Stimulated activated CD4-positive, alpha-beta T cell treated with anti-CD3 and anti-CD28 coated beads, Interleukin-2, amount 100 ng/mL, for 24 hours (primary cell): ENCODE measurements at places on chromosomes 1 and 21.

- DNase-seq = no peak
These were observed 88.8 kb downstream of the CDC14A start for GRCh38 chr1:100441146-100441545.

DNA sequence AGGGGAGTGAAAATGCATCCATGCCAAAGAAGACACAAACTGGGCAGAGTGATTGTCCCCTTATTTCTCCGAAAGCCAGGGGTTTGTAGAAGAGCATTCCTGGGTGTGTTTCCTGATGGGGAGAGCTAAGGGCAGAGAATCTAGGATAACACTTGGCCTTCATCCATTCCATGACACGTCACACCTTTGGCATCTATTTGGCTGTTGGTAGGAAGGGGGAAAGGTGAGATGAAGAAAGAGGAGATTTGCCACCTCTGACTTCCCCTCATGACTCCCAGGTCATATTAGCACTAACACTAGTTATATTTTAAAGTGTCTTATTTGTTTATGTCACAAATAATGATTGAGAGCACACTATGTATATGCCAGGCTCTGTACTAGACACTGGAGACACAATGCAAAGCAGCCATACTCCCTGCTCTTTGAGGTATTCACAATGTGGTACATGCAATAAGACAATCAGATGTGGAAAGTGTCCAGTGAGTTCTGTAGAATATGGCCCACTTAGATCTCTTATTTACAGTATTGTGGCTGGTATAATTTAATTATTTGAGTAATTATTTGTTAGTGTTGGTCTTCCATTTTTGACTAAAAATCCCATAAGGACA lies 54.5 kb upstream of the GADD45A start:
- DNase-seq = no peak

DNA sequence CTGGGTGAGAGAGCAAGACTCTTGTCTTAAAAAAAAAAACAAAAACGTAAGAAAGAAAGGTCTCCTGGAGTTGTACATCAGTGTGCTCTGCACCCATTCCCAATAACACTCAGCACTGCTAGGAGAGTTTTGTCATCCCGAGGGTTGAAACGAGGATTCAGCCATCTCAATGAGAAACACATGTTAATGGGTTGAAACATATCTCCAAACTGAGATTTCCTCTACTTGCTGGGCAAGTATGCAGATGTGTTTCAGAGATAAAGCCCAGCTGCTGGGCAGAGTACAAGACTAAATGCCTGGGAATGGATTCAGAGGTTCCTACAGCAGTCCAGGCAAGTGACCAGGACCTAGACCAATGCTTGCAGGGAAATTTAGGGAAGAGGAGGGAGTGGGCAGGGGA lies 2.6 kb upstream of the MFN2 start:
- DNase-seq = no peak

- peak; percentile 79 for DNase-seq
These were observed 416 bp upstream of the TNFRSF14 start for GRCh38 chr1:2555634-2556276.

- DNase-seq = no peak
These were observed 5.6 kb downstream of the TMEM61 start for GRCh38 chr1:54986025-54986424.

- no peak for DNase-seq
These were observed 106.2 kb downstream of the PTPN14 start for GRCh38 chr1:214445199-214445598.

- DNase-seq = no peak
These were observed 25.6 kb upstream of the FAM89A start for GRCh38 chr1:231065510-231066241.

DNA sequence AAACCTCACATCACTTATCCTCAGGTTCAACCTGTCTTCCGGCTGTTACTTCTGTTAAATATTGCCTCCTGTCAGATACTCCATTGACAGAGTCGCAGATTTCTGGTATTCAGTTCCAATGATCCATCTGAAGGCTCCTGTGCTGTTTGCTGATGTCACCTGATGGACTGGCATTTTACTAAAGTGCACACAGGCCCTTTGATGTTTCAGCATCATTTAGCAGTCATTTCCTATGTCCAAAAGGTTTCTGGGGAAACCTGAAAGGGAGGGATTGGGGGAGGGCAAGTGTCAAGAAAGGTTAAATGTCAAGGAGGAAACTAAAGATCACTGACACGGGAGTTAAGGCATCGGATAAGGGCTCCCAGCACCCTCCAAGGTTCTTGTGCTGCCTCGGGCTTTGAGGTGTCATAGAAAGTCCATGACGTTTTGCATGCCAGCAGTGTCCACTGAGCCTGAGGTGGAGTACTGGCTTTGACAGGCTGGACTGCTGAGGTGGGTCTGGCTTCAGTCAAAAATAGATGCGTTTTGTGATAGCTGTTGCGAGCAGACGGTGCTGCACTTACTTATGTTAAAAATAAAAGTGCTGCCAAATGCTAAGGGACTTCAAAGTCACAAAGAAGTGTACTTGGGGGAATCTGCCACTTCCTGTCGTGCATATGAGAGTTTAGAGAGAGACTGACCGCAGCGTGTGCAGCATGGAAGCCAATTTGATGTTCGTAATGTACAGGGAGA lies 30.8 kb downstream of the XCL2 start:
- no peak for DNase-seq

- no peak for DNase-seq
These were observed 62.4 kb downstream of the KIRREL1 start for GRCh38 chr1:158055854-158056253.

DNA sequence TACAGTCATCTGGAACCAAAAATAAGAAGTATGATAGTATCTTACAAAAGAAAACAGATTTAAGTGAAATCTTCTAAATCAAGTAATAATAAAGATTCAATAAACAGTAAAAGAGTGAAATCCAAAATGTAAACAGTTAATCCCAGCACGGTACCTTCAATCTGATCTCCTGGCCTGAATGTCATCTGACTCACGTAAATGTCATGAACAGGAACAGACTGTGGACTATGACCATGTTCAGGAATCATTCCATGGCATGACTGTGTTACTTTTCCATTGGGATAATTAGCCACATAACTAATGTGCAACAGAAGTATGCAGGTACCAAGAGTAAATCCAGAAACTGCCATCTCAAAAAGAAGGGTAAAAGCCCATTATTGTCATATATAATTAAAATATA lies 18.0 kb downstream of the FRRS1 start:
- no peak for DNase-seq

DNA sequence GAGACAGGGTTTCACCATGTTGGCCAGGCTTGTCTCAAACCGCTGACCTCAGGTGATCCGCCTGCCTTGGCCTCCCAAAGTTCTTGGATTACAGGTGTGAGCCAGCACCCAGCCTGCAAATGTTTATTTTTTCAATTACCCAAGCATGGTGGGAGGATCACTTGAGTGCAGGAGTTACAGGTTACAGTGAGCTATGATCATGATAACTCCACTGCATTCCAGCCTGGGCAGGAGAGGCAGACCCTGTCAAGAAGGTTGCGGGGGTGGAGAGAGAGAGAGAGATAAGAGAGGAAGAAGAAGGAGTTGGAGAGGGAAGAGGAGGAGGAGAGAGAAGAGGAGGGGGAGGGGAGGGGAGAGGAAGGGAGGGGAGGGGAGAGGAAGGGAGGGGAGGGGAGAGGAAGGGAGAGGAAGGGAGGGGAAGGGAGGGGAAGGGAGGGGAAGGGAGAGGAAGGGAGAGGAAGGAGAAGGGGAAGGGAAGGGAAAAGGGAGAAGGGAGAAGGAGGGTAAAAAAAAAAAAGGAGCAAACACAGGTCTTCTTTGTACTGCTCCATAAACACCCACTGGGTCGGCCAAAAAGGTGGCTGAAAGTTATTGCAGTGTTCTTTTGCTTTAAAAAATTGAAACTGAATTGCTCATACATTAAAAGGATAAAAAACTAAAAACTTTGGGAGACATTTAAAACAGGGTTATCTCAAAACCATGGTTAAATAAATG lies 5.8 kb upstream of the SLC9C2 start:
- DNase-seq = no peak

DNA sequence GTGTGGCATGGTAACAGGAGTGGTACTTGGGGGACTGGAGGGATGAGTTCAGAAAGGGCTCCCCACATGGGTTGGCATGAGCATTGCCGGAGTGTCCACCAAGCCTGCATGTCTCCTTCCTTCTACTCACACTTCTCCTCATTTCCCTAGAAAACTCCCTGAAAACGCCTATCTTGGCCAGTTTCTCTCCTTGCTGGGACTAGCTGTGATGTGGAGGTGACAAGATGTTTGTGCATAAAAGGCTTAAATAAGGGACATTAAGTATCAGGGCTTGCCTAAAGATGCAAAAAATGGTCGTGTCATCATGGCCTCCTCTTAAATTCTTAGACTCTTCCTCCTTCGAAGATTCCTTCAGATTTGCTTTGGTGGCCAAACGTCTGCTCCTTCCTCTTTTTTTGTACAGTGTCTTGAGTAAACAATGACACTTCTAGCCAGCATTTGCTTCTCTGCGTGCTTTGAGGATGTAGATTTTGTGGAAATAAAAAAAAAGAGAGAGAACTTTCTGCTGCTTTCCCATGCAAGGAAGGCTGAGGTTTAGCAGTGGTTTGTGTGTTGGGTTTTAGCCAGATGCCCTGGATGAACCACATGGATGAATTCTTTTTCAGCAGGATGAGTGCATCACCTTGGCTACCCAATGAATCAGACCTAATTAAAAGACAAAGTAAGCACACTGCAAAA lies 239.1 kb upstream of the IRF2BP2 start:
- no peak for DNase-seq

DNA sequence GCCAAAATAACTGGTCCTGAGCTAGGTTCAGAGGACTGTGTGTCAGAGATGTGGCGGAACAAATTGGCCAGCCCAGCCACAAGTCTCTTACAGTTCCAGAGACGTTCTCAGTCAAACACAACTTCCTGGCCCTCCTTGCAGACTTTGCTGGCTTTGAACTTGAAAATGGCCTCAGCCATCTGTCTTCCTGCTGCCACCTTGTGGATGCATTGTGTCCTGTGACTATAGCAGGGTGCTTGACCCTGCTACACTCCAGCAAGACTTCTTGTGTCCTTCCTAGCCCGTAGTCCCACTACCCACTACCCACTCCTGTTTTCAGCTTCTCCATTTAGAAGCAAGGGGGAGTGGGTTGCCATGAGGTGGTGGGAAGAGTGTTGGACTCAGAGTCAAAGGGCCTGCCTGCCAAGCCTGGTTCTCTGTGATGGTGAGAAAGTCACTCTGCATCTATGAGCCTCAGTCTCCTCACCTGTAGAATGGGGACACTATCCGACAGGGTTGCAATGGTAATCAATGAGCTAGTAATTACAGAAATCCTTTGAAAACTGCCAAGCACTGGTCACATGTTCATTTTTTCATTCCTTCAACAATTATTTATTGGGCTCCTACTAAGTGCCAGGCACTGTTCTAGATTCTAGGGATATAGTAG lies 109.9 kb downstream of the IGSF21 start:
- no peak for DNase-seq

- DNase-seq = no peak
These were observed 1.1 kb upstream of the SHISAL2A start for GRCh38 chr1:52631759-52632331.

- no peak for DNase-seq
These were observed 3.6 kb downstream of the H6PD start for GRCh38 chr1:9238134-9238533.

DNA sequence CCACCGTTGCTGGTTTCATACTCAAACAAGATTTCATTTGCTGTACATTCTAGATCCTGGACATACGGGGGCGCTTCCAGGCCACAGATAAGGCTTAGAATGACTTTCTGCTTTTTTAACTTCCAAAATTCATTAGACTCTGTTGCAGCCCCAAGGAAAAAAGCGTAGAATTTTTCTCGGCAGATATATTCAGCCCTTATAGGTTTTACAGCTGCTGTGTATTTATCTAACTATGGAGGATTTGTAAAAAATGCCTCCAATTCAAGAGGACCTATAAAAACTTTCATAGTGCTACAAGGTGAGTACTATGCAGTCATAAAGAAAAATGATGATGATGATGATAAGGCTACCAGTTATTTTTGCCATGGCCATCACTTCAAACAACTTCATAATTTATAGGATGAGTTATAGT lies 51.6 kb downstream of the SLC30A10 start:
- no peak for DNase-seq

DNA sequence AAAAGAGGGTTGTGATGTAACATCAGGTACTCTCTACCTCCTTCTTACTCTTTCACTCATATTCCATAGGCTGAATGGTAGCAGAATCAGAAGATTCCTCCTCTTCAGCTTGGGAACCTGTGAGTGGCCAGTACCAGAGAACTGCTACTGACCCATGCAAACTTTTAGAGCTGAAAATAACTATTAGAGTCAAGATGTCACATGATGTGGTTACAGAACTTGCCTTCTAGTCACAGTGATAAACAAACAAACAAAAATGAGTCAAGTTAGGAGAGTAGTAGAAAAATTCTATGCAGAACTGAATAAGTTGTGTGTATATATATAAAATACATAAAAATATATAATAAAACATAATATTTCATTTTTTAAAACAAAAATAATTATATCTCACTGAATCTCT lies 47.6 kb upstream of the RGS1 start:
- DNase-seq = no peak

DNA sequence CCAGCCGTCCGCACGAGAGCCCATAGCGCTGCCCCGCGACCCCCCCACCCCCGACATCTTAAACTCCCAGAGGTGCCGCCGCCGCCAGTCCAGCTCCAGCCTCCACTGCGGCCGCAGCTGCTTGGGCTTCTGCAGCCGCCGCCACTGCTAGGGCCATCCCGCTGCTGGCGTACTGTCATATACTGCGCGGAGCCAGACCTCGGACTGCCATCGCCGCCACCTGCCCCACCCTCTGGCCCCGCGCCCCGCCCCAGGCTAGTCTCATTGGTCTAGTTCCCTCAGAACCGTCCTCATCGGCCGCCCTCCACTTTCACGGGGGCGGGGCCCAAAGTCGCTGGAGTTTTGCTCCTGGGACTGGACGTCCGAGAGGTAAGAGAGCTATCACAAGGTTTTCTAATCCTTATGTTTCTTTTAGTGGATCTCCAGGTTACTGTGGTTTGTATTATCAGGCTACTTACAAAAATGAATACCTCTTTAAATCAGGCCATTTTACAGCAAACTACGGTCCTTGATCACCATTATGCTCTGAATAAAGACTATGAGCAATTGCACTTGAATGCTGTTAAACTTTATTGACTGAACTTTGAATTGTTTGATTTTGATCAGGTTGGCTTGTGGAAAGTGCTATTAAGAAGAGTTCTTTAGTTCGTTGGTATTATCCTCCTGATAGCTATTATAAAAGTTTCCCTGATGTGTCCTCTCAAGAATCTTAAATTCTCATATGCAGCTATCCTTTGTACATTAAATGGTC lies 2.8 kb upstream of the CD1D start:
- peak; percentile 53 for DNase-seq

DNA sequence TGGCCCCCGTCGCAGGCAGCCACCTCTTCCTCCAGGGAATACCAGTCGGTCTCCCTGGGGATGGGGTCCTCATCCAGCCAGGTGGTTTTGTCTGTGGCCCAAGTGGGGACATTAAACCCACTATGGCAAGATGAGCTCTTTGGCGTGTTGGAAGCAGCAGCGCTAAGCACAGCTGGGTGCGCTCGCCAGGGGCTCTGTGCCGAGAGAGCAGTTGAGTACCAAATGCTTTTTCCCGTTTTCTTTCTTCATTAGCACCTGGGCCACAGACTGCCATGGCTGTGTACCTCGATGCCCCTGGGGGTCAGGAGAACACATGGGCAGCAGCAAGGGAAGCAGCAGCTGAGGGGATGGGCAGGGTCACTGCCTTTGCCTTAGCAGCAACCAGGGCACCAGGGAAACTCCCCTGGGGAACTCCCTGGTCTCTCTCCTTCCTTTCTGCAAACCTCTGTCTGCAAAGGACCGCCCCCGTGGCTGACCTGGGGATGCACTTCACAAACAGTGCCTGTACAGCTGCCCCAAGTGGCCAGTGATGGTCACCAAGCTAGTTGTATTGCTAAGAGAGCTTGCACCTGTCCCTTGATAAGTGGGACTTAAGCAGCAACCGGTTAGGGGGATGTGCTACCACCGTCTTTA lies 31.1 kb downstream of the EDARADD start:
- DNase-seq = no peak
